ENCODE measurements at places on chromosomes 11 and 22.

DNA sequence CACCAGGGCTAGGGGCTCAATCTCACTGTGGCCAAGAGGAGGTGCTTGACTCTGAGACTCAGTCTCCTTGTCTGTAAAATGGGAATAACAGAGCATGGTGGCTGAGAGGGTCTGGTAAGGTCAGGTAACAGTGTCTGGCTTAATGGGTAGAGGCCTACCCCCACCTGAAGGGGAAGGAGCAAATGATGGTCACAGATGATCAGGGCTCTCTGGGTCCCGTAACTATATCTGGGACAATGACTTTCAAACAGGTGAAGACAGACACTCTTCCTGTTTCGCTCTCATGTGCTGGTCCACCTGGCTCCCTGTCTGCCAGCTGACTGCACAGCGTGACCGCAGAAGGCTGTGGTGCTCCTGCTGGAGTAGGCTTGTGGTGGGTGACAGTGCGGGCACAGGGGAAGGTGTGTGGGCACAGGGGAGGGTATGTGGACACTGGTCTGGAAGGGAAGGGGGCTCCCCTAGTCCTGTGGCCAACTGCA, 4.0 kb downstream of the A4GALT start:
- no peak for DNase-seq

DNA sequence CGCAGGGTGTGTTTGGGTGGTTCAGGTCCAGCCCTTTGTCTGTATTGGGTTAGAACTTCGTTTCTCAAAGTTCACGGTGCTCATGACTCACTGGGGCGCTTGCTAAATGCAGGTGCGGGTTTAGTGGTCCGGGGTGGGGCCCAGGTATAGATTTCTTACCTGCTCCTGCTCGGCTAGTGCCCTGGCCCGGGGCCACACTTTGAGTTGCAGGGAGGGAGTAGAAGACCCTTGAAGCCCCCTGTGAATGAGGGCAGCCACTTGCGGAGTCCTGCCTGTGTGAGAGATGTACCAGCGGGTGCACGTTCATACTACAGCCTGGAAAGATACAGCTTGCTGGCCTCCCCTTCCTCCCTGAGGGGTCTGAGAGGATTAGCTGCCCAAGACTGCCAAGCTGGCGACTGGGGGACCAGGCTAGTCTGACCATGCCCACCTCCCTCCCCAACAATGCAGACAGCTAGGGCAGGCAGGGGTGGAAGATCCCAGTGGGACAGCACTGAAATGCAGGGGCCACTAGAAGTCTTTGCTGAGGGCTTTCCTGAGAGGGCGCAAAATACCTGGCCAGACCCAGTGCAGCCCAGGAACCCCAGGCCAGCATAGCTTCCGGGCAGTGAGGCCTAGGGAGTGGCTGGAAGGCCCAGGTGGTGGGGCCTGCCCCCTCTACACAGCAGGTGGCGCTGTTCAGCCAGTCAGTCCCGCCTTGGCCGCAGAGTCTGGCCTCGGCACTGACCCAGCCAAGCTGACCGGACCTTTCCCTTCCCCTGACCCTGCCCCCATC, 5.1 kb upstream of the MYRF start:
- peak; percentile 28 for DNase-seq

DNA sequence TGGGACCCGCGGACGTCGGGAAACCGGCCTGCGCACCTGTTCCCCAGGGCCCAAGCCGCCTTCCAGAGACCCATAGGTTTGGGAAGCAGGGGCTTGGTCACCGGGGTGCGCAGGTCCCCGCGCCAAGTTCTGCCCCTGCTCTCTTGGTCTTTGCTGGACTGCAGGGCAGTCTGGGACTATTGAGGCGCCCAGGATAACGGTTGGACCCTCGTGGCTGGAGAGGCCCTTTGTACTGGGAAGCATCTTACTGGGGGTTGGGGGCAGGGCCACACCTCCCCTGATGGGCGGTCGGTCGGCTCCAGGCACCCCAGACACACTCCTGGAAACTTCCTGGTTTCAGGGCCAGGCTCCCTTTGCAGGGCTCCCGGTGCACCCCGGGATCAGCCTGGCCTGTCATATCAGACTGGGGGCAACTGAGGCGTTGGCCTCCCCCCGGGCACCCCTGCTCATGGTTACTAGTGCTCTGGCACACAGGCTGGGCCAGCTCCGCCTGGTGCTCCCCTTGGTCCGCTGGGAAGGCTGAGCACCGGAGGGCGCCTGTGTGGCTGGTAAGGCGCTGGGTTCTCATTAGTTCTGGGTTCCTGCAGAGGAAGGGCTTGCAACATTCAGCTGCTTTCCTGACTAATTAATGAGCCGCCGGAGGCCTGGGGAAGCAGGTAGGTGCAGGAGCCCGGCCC, 1250.5 kb downstream of the BRD1 start:
- no peak for DNase-seq

DNA sequence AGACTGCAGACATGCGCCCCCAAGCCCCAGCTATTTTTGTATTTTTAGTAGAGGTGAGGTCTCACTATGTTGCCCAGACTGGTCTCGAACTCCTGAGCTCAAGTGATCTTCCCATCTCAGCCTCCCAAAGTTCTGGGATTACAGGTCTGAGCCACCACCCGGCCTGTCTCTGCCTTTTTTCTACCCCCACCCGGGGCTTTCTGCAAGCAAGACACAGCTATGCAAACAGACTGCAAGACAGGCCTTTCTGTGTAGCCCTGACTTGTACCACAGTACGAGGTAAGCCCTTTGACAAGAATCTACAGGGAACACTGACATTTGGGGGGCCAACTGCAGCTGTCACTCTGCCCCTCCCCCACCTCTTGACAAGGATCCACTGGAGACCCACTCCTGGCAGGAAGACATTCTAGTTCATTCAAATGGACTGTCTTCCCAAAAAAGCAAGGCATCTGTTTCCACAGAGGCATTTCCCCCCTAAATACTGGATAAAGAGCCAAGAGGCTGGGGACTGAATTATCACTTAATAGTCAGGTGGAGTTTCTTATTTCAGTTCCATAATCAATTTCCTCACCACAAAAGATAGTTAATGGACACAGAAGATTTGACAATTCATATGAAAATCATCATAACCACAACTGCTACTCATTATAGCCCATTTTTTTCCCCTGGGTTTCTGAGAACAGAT, 118.2 kb downstream of the ABTB2 start:
- DNase-seq = no peak

DNA sequence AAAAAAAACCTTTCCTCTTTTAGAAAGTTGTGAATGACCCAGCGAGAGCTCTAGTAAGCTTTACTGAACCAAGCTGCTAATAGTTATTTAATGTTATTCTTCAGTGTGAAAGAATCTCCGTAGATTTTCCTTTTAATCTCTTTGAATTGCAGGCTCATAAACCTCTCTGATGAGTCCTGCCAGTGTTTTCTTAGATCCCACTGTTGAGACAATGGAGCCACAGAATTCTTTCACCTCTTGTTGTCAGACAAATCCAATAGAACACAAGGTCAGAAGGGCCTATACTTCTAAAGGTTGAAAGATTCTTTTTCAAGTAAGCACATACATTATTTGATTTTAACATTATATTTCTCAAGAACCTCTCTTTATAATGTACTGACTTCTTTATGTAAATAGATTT, 52.2 kb downstream of the DNAJC24 start:
- no peak for DNase-seq

GRCh38 chr22:48567213-48567975, 1260.3 kb downstream of the BRD1 start:
- DNase-seq = no peak

DNA sequence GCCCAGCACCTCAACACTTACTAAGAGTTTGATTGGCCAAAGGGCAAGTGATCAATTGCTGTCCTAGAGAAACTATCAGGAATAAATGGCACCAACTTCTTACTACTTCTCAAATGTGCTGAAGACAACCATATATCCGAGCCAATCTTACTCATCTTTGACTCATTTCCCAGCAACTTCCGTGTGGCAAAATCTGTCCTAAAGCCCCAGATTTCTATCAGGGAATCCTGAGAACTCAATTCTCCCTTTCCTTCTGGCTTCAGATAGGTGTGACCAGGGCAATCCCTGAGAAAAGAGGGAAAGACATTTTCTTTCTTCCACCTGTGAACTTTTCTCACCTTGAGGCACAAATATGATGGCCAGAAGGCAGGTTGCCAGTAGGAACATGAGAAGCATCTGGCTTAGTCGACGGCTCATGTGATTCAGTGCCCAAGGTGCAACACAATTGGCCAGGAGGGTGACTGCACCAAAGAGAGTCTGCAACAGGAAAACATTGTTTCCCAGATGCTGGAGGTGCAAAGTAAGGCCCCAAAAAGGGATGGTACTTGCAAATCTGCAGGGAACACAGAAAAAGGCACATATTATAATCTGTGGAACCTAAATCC, 21.8 kb upstream of the SLC22A24 start:
- no peak for DNase-seq

GRCh38 chr11:121967131-121967704, 148.8 kb downstream of the BLID start:
- DNase-seq = no peak

DNA sequence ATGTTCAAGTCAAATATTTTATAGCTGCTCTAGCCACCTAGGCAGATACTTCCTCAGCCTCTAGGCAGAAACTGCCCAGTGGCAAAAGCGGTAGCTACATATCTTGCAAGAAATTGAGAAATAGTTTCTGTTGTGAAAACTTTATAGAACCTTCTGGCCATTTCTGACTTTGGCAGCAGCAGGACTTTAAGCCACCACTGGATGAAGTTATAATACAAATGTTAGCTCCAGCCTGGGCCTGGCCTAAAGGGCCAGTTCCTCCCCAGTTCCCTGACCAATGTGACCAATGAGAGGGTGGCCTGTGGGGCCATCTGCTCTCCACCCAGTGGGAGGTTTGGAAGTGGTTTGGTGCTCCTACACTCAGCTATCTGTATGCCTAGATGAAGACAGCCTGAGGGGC, 254.0 kb upstream of the NARS2 start:
- DNase-seq = no peak

- no peak for DNase-seq
Measured at GRCh38 chr11:112162761-112163546, 940 bp downstream of the IL18 start.

DNA sequence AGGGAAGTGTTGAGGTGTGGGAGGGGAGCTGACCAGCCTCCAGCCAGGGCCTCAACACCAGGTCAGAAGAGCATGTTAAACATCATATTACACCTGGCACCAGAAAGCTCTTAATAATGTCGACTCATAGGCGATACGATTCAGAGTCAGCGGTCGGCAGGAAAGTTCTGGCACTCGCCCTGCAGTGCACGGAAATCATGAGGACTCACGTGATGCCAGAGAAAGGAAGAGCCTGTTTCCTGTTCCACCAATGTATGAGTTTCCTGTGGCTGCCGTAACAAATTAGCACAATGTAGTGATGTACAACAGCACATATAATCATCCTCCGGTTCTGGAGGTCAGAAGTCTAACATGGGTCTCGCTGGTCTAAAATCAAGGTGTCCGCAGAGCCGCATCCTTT, 198.8 kb downstream of the BARX2 start:
- DNase-seq = no peak

DNA sequence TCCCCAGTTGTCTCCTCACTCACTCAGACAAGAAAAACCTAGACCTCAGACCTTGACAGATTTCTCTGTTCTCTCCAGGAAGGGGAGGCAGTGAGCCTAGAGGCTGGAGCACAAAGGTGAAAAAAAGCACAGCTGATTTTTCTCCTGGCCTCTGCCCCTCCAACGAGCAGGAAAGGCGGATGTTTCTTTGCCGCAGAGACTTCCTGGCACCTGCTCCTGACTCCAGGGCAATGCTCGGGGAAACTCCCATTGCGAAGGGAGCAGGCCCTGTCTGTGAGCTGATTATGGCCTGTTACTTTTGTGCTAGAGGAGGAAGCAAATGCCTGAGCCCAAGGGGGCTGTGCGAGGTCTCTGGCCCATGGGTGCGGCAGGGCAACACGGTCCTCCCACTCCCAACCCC, 25.4 kb downstream of the MS4A10 start:
- DNase-seq = no peak

GRCh38 chr11:74297484-74297883, 14.0 kb downstream of the P4HA3 start:
- DNase-seq = no peak

DNA sequence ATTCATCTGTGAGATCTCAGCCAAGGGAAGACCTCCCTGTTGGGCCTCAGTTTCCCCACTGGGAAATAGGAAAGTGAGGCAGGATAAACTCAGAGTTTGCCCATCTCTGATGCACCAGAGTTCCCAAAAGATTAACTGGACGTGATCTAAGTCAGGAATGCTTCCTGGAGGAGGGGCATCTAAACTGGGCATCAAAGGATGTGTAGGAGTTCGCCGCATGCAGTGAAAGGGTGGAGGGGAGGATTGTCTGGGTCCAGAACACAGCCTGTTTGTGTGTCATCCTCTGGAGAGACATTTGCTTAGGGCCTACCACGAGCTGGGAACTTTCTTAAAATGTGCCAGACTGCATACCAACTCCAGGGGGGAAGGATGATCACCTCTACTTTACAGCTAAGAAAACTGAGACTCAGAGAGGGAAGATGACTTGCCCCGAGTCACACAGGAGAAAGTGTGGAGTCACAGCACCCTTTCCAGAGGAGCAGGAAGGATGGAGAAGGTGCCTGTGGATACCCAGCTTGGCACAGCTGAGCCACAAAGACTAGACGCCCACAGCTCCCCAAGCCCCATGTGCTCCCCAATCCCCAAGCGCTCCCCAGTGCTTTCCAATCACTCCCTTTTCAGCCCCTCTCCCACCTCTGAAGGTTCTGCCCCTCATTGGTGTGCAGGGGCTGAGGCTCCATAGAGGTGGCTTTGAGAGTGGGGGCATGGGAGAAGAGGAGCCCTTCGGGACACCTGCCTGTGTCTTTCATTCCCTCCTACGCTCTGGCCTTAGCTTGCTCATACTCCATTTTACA, 50.1 kb downstream of the MN1 start:
- DNase-seq = no peak

DNA sequence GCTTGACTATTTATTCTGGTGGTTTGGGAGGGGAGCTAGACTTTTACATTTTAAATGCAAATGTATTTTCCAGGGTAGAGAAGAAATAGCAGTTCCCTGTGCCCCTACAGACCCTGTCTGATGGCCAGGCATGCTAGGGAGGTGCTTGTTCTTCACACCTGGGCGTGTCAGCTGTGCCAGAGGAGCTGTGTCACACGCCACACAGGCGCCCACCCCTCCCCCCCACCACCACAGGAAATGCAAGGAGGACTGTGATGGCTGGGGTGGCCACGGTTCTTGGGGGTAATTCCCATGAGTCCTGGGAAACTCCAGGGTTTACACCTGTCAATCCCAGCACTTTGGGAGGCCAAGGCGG, 82.2 kb downstream of the FLI1 start:
- DNase-seq = peak; percentile 11

- no peak for DNase-seq
Measured at GRCh38 chr11:69545976-69546617, 64.6 kb downstream of the LINC01488 start.

GRCh38 chr22:42855211-42855610, 1.9 kb downstream of the ARFGAP3 start:
- DNase-seq = no peak

- DNase-seq = peak; percentile 14
Measured at GRCh38 chr11:96338910-96339705, 3.9 kb downstream of the MAML2 start.

GRCh38 chr22:46150034-46150654, at the start of gene PPARA:
Gene PPARA (plus strand): TSS chr22:46150526. CDS start chr22:46198384, 47,858 bp downstream.
- DNase-seq = peak; percentile 82

Measured in activated T-cell treated with anti-CD3 and anti-CD28 coated beads for 1 hour (primary cell).